CD4-positive, alpha-beta T cell treated with Interleukin-17A for 1 hour (primary cell): ENCODE measurements at places on chromosomes 6 and 20.

- no peak for DNase-seq
Observed at GRCh38 chr6:104118274-104118673, 741.4 kb downstream of the HACE1 start.

GRCh38 chr20:2750491-2751251 is 49.8 kb downstream of the CPXM1 start:
- peak; percentile 20 for DNase-seq

DNA sequence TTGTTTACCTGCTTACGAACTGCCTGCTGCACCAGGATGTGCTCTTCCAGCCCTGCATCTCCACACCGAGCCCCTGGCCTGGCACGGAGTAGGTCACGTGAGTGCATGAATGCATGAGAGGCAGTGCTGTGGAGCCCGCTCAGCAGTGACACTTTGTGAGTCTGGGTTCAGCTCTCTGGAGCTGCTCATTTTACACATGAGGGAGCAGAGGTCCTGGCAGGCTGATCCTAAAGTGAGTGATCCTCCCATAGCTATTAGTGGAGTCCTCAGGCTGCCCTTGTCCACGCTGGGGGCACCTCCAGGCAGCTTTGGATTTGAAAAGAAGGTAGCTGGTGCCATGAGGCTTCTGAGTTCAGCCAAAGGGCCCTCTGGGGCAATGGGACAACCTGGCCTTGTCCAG is 64.2 kb downstream of the EDN3 start:
- no peak for DNase-seq

- DNase-seq, result no peak
Observed at GRCh38 chr6:113104541-113104940, 752.6 kb upstream of the MARCKS start.

DNA sequence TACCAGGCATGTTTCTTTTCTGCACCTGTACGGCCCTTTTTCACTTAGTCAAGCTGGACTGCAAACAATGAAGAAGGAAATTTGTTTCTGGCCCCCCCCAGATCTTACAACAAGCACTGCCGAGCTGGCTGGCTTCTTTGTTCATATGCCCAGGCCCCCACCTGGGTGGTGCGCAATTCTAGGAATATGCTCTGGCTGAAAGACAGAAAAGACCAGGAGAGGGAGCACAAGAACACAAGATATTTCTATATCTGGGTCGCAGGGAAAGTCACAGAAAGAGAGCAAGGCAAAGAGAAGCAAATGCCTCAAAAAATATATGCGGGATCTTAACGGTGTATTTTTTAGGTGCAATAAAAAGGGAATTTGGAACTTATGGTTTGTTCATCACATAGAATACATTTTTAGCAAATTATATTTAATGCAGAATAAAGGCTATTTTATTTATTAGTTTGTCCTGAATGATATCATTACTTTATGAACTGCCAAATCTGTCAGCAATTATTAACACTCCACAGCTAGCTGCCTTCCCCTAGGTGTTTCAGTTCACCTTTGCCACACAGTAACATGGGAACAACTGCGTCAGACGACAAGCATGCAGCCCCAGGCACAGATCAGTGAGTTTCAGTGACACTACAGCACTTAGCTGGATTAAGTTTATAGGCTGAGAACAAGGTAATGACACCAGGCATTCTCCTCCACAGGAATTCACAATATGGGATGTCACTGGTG is 76.5 kb downstream of the GJA10 start:
- DNase-seq, result peak; percentile 52

GRCh38 chr20:3800256-3800877 is 4.3 kb downstream of the CDC25B start:
- no peak for DNase-seq

GRCh38 chr20:60361761-60362395 is 403.7 kb downstream of the CDH26 start:
- no peak for DNase-seq

- no peak for DNase-seq
Observed at GRCh38 chr20:50304923-50305635, 114.4 kb downstream of the CEBPB start.

DNA sequence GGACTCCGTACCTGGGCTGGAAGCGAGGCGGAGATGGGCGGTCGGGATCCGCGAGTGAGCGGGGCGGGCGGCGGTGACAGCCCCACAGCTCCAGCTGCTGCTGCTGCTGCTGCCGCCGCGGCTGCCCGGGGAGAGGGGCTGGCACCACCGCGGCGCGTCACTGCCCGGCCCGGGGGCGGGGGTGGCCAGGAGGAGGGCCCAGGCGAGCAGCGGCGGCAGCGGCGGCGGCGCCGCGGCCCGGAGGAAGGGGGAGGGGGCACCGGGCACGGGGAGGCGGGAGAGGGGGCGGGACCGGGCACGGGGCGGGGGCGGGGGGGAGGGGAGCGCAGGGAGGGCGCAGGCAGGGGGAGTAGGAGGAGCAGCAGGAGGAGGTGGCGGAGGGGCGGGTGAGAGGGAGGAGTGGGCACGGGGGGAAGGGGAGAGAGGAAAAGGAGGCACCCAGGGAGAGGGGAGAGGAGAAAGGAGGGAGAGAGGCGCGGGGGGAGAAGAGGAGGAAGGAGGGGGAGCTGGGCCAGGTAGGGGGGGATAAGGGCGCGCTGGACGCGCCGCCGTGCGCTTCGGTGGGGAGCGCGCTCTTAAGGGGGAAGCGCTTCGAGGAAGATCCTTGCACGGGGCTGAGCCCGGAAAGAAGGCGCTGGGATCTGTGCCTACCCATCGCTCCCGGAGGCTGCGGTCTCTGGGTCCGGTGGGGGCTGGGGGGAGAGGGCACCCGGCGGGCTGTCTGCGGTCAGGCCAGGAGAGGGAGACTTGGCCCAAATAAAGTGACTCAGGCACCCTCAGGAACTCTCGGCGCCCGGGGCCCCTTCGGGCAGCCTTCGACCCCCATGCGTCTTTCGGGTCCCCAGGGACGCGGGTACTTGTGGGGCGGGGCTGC is 101.5 kb downstream of the NOL4L start:
- peak; percentile 77 for DNase-seq

DNA sequence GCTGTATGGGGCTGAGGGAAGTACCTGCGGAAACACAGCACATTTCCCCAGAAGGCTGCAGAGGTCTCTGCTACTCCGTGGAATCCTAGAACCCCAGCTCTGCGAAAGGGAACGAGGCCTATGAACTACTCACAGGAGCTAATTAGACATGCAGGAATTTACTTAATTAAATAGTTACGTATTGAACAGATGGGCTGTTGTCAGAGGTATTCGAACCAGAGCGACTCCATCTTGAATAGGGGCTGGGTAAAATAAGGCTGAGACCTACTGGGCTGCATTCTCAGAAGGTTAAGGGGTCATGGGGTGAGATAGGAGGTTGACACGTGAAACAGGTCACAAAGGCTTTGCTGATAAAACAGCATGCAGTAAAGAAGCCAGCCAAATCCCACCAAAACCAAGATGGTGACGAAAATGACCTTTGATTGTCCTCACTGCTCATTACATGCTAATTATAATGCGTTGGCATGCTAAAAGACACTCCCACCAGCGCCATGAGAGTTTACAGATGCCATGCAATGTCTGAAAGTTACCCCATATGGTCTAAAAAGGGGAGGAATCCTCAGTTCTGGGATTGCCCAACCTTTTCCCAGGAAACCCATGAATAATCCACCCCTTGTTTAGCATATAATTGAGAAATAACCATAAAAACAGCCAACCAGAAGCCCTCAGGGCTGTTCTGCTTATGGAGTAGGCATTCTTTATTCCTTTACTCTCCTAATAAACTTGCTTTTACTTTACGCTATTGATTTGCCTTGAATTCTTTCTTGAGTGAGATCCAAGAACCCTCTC is 14.7 kb upstream of the SSTR4 start:
- DNase-seq, result no peak

DNA sequence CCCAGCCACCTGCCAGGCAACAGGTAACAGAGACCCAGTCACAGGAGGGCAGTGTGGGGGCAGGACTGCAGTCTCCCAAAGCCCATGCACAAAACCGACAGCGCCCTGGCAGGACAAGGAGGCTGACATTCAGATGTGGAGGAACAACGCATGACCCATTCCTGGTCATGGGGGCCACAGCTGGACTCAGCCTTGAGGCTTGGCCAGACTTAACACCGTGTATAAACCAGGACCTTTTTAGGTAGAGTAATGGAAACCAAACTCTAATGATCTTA is 8.1 kb downstream of the GFRA4 start:
- DNase-seq, result no peak

GRCh38 chr6:89564752-89565427 is 73.7 kb downstream of the LYRM2 start:
- DNase-seq, result no peak

- DNase-seq, result peak; percentile 77
Observed at GRCh38 chr6:36360241-36361054, 23.8 kb upstream of the BNIP5 start.

DNA sequence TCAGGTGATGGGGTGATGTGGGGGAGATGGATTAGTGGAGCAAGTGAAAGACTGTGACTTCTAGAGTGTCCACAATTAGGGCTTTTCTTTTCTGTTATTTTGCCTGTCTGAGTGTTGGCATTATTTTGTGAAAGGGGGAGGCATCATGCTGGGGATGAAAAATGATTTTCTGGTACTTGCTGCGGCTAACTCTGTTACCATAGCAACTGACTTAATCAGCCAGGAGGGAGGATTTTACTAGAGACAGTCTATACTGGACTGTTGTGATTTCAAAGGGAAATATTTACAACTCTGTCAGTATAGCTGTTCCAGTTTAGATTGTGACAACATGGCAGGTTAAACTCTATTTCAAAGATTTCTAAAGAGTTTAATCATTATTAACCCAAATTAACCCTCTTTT is 30.4 kb upstream of the MRAP2 start:
- DNase-seq, result no peak
